Activated CD4-positive, alpha-beta T cell treated with anti-CD3 and anti-CD28 coated beads for 24 hours (primary cell): ENCODE measurements at places on chromosomes 2 and 18.

- DNase-seq = no peak
These were observed 2.8 kb upstream of the PPP4R3B start for GRCh38 chr2:55620123-55620779.

GRCh38 chr2:42216694-42217093 lies 47.5 kb downstream of the EML4 start:
- DNase-seq = no peak

GRCh38 chr18:12296457-12296856 lies 11.6 kb upstream of the TUBB6 start:
- no peak for DNase-seq

GRCh38 chr2:237944302-237944701 lies 22.5 kb upstream of the UBE2F start:
- no peak for DNase-seq
